Hepatocyte (in vitro differentiated cells): ENCODE measurements at places on chromosomes 5 and 9. TPM values are rescaled to one million over a fixed set of nuclear protein-coding genes. Genes with fewer than 3 reads are reported as not detected.
A peak's percentile ranks its signal among the peaks of the same experiment; 100 is the strongest.

- peak; percentile 88 for DNase-seq
- no peak overlapping the region for H3K4me3 ChIP-seq
- H3K4me1 ChIP-seq: no peaks in the 10 kb centered on the region
- peak overlapping the region; percentile 36 for H3K27ac ChIP-seq
- no peaks in the 10 kb centered on the region for H3K27me3 ChIP-seq
- no peaks in the 10 kb centered on the region for H3K36me3 ChIP-seq
Observed at GRCh38 chr5:59188419-59189225, 605.7 kb downstream of the RAB3C start.

- no peak overlapping the region for H3K4me3 ChIP-seq
- H3K36me3 ChIP-seq: peaks cover 5% of the 10 kb centered on the region
- H3K27ac ChIP-seq: no peak overlapping the region
- H3K4me1 ChIP-seq: no peaks in the 10 kb centered on the region
Observed at GRCh38 chr9:122875523-122875922, 29.6 kb downstream of the RC3H2 start.

DNA sequence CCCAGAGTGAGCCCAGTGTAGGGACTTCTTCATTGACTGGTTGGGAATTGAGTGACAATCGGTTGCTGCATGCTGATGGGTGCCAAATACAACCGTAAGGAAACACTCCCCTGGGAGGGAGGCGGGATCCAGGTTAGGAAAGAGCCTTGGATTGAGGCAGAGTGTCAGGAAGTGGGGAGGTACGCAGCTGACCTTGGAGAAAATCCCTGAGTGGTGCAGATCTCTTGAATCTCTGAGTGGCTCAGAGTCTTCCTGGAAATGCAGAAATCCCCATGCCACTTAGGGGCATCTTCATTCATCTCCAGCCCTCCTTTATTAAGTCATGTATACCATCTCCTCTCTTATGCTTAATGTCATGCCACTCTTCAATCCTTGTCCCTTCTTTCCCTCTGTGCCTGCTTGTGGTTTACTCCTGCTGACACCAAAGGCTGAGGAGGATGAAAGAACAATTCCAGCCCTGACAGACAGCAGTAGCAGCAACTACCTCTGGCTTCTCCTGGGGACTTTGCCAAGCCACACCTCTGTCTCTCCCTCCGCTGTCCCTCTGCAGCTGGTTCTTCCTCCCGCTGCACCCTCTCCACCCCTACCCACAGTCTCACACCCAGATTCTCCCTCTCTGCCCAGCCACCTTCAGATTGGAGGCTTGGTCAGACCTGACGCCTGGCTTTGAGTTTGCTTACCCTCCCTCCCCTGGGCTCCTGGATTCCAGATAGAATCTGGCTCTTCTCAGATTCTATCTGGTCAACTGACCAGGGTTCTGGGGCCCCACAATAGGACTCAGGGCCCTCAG, 14.1 kb upstream of the LCP2 start:
- H3K36me3 ChIP-seq: no peaks in the 10 kb centered on the region
- peaks cover 4% of the 10 kb centered on the region for H3K4me1 ChIP-seq
- no peaks in the 10 kb centered on the region for H3K27me3 ChIP-seq
- no peak overlapping the region for H3K27ac ChIP-seq
- H3K4me3 ChIP-seq: no peak overlapping the region

DNA sequence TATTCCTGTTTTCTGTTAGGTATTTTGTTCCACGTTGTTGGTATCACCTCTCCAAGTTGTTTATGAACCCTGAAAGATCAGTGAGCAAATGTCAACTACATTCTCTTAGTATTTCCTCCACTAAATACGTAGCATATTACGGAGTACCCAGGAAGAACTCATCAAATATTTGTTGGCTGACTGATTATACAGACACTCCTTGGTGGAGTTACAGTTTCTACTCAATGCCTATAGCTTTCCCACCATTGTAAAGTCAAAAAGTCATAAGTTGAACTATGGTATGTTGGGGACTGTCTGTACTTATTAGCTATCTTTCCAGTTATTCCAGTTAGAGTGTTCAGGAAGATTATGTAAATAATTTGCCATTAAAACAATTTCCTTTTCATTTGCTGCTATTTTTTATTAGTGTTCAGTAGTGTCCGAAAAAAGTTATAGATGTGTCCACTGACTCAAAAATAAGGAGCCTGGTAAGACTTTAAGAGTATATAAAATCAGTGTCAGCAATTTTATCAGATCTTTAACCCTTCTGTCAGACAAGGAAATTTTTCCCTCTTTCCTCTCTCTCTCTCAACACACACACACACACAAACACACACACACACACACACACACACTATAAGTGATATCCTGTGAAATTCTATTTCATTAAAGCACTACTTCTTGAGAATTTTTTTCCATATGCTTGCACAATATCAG, 6.8 kb upstream of the APBA1 start:
- no peaks in the 10 kb centered on the region for H3K27me3 ChIP-seq
- H3K27ac ChIP-seq: no peak overlapping the region
- no peak for DNase-seq

ANGPTL2 gene
- 17.6 and 18.0 TPM in 2 replicates for total RNA-seq

CCDC69 gene
- 22.4 and 28.7 TPM in 2 replicates for total RNA-seq

DNA sequence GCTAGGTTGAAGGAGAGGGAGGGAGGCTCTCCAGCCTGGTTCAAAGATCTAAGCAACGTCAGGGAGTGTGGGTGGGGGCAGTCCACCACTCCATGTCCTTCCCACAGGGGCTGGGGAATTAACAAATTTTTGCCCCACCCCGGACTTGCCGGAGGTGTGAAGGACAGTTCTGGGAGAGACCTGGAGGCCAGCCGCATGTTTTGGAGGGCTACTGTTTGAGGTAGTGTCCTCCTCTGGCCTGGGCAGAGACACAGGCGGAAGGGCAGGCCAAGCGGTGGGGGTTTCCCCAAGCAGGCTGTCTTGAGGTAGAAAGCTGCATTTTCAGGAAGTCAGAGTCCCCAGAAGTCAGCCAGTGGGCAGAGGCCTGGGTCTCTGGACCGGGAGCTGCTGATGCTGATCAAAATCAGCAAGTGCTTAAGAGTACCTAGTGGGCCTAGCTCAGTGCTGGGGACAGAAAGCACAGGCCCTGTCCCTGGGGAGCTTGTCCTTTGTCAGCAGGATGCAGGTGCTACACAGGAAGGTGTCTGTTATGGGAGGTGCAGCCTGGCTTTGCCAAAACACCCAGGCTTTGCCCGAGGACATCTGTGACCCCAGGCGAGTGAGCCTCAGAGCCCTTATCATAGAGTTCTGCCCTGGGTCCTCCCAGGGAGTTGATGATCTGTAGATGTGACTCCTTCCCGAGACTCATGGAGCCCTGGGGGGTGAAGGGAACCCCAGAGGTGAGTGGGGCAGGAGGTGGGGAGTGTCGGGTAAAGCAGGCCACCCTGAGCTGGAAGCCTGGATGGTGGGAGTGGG, 18.5 kb downstream of the JADE2 start:
- no peak for DNase-seq
- no peaks in the 10 kb centered on the region for H3K4me1 ChIP-seq
- H3K27ac ChIP-seq: no peak overlapping the region
- no peaks in the 10 kb centered on the region for H3K36me3 ChIP-seq
- no peak overlapping the region for H3K4me3 ChIP-seq

PTGDS gene
- 56.0 and 56.4 TPM in 2 replicates for total RNA-seq

EGFL7 gene
- 50.0 and 52.9 TPM in 2 replicates for total RNA-seq

DNA sequence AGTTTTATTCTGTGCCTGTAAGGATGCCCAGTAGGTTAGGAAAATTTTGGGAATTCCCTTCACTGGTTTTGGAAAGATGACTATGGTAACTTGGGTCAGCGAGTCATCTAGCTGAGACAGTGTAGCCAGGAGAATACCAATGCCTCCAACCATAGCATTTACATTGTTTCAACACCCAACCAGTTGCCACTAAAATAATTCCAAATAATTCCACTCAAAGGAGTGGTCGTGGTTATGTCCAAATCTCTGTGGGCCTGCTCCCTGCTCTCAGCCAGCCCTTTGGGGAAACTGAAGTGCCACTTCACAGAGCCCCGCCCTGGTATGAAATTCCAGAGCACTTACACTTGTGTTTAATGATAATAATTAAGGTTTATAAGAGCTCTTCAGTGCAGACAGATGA, 310.5 kb downstream of the PLK2 start:
- no peak overlapping the region for H3K27ac ChIP-seq
- no peaks in the 10 kb centered on the region for H3K27me3 ChIP-seq
- no peak for DNase-seq
- H3K36me3 ChIP-seq: no peaks in the 10 kb centered on the region
- no peaks in the 10 kb centered on the region for H3K4me1 ChIP-seq
- no peak overlapping the region for H3K4me3 ChIP-seq

GRCh38 chr9:69801989-69802388, 18.6 kb upstream of the CFAP95 start:
- H3K27me3 ChIP-seq: no peaks in the 10 kb centered on the region
- H3K27ac ChIP-seq: peak overlapping the region; percentile 54
- H3K4me3 ChIP-seq: no peak overlapping the region
- DNase-seq: peak; percentile 59
- peaks cover 4% of the 10 kb centered on the region for H3K4me1 ChIP-seq

- peaks cover 4% of the 10 kb centered on the region for H3K36me3 ChIP-seq
- no peak for DNase-seq
- no peak overlapping the region for H3K27ac ChIP-seq
- no peak overlapping the region for H3K4me3 ChIP-seq
- H3K4me1 ChIP-seq: no peaks in the 10 kb centered on the region
- no peaks in the 10 kb centered on the region for H3K27me3 ChIP-seq
Observed at GRCh38 chr9:137760426-137760825, 117.2 kb upstream of the CACNA1B start.

GRCh38 chr5:14399054-14399692, 182.4 kb upstream of the OTULINL start:
- H3K27me3 ChIP-seq: no peaks in the 10 kb centered on the region
- no peaks in the 10 kb centered on the region for H3K4me1 ChIP-seq
- H3K4me3 ChIP-seq: no peak overlapping the region
- H3K36me3 ChIP-seq: no peaks in the 10 kb centered on the region
- peak; percentile 76 for DNase-seq

DNA sequence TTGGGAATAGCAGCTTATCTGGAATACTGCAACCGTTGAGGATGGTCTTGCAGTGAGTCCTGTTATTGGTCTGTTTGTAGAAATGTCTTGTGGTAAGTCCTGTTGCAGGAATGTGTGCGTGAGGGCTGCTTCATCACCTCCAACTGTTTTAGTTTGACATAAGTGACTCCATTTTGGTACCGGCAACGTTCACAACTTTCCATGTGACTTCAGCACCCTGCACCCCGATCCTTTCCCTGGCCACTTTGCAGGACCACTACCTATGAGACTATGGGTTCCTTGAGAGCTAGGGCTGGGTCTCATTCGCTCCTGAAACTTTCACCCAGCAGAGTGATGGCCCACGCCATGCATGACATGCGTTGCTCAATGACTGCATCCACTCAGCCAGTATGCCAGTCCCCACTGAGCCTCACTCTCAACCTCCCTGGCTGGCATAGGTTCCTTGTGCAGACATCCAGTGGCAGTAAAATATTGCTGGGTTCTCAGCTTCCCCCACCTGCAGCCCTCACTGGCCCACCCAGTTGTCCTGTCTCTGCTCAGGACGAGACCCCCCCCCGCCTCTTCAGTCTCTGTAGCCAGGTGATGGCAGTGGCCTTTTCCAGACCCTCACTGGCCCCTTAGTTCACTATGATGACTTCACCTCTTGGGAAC, 8.0 kb downstream of the SURF6 start:
- H3K36me3 ChIP-seq: no peaks in the 10 kb centered on the region
- no peak for DNase-seq
- H3K4me3 ChIP-seq: no peak overlapping the region
- H3K27me3 ChIP-seq: no peaks in the 10 kb centered on the region
- no peak overlapping the region for H3K27ac ChIP-seq

GRCh38 chr5:75438722-75439121, 72.7 kb downstream of the CERT1 start:
- DNase-seq: no peak
- no peaks in the 10 kb centered on the region for H3K36me3 ChIP-seq
- no peaks in the 10 kb centered on the region for H3K4me1 ChIP-seq
- no peaks in the 10 kb centered on the region for H3K27me3 ChIP-seq
- H3K27ac ChIP-seq: no peak overlapping the region
- no peak overlapping the region for H3K4me3 ChIP-seq

DNA sequence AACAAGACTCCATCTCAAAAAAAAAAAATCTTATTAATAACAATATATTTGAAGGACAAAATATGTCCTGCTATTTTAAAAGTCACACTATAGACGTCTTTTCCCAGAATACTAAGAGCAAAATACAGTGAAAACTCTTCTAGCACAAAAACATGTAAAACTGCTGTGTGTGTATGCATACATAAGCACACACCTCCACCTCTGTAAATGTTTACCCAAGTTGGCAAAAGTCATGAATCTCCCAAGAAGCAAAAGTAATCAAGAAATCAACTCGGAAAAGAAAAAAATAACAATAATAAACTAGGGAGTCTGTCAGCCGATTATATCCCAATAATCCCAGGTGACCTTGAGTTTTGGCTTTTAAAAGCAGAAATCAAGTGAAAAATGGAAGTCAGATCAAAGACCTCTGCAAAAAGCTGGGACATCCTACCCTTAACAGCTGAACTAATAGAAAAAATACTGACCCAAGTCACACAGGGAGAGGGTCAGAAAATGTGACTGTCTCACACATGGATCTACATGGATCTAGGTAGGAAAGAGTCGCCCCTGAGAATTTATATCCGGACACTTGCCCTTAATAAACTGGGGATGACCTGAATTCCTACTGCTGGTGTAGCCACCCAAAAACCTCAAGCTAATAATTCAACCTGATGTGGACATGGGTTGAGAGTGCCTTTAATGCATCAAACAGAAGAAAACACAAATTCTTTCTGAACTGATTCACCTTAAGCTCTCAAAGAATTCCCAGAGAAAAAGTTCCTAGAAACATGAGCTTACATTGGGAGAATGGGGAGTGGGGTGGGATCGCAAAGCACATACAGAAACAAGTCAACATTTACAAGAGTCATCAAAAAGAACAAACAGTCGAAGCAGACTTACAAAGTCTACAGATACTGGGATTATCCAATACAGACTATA, 29.9 kb downstream of the LPAR1 start:
- H3K4me3 ChIP-seq: no peak overlapping the region
- H3K4me1 ChIP-seq: peaks cover 14% of the 10 kb centered on the region
- DNase-seq: no peak

DNA sequence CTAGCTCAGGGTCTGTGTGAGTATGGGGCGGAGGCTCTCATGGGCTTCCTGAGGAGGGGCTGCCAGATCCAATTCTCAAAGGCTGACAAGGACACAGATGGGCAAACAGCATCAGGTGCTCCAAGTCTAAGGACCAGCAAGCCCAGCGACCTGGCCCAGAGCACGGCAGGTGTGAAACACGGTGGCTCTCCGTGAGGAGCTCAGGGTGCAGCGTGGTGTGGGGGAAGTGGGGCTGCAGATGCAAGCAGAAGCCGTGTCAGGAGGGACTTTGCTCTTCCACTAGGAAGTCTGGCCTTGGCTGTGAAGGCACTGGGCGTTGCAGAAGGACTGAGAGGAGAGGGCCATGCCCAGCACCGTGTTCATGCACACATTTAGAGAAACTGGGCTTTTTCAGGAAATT, 420.0 kb downstream of the GADD45G start:
- H3K4me3 ChIP-seq: no peak overlapping the region
- H3K4me1 ChIP-seq: no peaks in the 10 kb centered on the region
- H3K27me3 ChIP-seq: no peaks in the 10 kb centered on the region
- no peak for DNase-seq
- H3K27ac ChIP-seq: no peak overlapping the region

- H3K27me3 ChIP-seq: no peaks in the 10 kb centered on the region
- H3K4me1 ChIP-seq: peaks cover 27% of the 10 kb centered on the region
- H3K4me3 ChIP-seq: no peak overlapping the region
- no peaks in the 10 kb centered on the region for H3K36me3 ChIP-seq
Observed at GRCh38 chr5:56494300-56494731, 261.2 kb upstream of the ANKRD55 start.

- no peak for DNase-seq
- no peak overlapping the region for H3K27ac ChIP-seq
- H3K4me1 ChIP-seq: no peaks in the 10 kb centered on the region
- H3K27me3 ChIP-seq: no peaks in the 10 kb centered on the region
- H3K36me3 ChIP-seq: no peaks in the 10 kb centered on the region
Observed at GRCh38 chr5:171462928-171463861, 43.7 kb downstream of the FGF18 start.

C9 gene
- 0.47 and 0.76 TPM in 2 replicates for total RNA-seq

SLC30A5 gene
- 62.4 and 67.3 TPM in 2 replicates for total RNA-seq
